Pulmonary artery endothelial cell (primary cell): ENCODE measurements at places on chromosomes 13 and 19.
A peak's percentile ranks its signal among the peaks of the same experiment; 100 is the strongest.

DNA sequence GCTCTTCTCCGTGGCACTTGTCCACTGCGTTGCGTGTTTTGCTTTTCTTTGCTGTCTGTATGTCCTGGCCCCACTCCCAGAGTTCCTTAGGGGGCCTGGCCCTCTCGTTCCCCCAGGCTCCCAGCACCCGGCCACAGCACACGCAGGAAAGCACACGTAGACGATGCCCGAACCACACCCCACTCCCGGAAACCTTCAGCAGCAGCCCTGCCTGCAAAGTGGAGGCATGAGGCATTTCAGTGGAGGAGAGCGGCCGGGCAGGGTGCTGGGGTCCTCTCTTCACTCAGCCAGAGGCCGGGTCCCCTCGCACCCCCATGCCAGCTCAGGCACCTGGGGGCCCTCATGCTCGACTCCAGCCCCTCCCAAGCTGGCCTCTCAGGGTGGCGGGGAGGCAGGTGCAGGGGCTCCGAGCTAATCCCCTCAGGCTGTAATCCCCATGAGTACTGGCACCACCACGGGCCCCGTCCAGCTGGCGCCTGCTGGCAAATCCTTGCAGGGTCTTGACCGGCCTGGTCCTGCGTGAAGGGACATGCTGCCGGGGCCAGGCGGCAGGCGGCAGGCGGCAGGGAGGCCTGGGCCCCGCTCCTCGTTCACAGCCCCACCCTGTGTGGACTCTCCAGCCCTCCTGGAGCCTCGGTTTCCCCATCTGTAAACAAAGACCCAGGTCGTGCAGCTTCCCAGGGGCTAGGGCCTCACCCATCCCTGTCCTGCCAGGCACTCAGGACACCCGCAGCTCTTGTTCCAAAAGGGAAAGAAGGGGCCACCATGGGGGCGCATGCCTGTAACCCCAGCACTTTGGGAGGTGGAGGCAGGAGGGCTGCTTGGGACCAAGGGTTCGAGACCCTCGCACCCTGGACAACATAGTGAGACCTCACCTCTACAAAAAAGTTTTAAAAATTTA is 7.0 kb downstream of the PIP5K1C start:
- no peak for DNase-seq

GRCh38 chr19:54383330-54383729 is 18.6 kb upstream of the LAIR1 start:
- DNase-seq = no peak

DNA sequence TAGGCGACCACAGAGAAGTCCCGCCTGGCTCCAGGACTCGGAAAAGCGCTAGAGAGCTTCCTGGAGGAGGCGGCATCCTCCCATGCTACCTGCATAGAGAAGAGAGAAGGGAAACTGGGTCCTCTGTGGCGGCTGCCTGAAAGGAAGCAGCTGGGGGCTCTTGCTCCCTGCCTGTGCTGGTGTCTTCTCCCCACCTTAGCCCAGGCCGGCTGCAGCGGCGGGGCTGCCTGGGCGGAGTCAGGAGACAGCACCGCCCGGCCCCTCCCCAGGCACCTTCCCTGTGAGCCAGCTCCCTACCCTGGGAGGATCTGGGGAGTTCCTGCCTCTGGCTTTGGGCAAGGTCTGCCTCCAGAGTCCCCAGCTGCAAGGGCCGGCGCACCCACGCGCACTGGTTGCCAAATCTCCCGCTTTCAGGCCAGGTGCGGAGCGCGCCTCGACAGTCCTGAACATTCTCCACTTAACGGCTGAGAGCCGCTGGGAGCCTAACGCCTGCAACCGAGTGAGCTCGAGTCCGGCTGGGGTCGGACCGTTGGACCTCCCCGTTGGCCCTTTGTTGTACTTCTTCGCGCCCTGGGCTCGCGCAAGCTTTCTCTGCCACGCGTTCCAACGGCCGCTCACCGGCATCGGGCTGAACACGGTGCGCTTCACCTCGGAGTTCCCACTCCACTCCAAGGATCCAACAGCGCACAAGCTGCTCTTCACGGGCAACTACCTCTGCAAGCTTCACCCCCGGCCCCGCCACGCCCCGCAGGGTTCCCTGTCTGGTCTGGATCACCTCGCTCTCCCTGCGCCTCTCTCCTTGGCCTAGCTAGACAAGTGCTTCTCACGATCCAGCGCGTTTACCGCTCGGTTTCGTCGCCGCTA is 21.8 kb upstream of the ZNF30 start:
- DNase-seq = no peak

DNA sequence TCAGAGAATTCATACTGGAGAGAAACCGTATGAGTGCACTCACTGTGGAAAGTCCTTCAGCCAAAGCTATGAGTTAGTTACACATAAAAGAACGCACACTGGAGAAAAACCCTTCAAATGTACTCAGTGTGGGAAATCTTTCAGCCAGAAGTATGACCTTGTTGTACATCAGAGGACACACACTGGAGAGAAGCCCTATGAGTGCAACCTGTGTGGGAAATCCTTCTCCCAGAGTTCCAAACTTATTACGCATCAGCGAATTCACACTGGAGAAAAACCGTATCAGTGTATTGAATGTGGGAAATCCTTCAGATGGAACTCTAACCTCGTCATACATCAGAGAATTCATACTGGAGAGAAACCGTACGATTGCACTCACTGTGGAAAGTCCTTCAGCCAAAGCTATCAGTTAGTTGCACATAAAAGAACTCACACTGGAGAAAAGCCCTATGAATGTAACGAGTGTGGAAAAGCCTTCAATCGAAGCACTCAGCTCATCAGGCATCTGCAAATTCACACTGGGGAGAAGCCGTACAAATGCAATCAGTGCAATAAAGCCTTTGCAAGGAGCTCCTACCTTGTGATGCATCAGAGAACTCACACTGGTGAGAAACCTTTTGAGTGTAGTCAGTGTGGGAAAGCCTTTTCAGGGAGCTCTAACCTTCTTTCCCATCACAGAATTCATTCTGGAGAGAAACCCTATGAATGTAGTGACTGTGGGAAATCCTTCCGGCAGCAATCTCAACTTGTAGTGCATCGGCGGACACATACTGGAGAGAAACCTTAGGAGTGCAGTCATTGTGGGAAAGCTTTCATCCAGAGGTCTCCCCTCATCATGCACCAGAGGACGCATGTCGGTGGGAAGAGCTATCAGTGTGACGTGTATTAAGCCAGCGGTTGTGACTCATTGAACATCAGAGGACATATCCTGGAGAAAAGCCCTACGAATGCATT is 16.5 kb upstream of the ZNF8 start:
- DNase-seq = no peak

DNA sequence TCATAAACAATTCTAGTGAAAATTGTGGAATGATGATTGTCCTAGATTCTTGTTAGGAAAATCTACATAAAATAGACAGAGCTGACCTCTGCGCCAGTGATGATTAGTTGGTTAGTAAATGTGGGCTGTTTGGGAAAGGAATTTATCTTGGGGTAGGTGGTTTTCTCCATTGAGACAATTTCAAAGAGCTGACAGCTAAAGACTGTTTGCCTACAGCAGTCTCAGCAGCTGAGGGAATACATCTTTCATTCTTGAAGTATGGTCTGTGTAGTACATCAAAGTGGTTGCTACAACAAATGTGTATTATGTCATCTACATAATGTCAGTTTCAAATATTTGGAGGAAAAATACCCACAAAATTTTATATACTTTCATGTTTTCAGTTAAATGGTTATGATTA is 117.2 kb upstream of the TRPC4 start:
- no peak for DNase-seq

GRCh38 chr19:5312058-5312457 is 28.6 kb downstream of the PTPRS start:
- no peak for DNase-seq

DNA sequence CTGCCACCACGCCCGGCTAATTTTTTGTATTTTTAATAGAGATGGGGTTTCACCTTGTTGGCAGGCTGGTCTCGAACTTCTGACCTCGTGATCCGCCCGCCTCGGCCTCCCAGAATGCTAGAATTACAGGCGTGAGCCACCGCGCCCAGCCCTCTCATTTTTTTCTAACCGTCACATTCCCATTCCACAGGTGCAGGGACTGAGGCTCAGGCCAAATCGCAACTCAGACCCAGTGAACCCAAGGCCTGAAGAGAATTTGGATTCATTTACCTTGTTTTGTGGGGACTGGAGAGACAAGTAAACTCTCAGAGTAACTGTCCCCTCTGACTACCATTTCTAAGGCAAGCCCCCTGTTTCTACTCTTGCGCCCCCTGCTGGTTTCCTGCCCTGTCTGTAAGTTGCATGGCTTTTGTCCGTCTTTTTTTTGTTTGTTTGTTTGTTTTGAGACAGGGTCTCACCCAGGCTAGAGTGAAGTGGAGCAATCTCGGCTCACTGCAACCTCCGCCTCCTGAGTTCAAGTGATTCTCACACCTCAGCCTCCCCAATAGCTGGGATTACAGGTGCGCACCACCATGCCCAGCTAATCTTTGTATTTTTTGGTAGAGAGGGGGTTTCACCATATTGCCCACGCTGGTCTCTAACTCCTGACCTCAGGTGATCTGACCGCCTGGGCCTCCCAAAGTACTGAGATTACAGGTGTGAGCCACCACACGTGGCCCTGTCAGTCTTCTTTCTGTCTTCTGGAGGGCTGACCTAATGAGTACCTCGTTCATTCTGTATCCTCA is 2.3 kb upstream of the STRN4 start:
- DNase-seq = no peak

DNA sequence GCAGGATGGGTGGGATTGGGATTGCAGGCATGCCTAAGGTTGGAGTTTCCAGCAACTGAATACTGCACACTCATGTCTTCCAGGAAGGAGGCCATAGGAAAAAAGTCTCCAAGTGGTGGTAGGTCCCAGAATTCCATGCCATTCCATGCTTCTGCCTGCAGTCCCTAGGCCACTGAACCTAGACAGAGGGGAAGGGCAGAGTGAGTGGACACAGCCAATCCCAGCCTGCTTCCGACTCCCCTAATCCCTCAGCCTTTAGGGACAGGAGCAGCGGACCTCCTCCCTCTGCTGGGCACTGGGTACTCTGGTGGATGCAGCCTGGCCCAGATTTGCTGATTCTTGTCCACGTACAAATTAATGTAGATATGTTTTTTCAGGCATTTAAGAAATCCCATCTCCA is 17.0 kb downstream of the VSTM2B start:
- no peak for DNase-seq

- no peak for DNase-seq
Observed at GRCh38 chr19:33437393-33437820, 63.9 kb downstream of the CEBPG start.

- no peak for DNase-seq
Observed at GRCh38 chr13:29551214-29551613, 44.3 kb downstream of the SLC7A1 start.

DNA sequence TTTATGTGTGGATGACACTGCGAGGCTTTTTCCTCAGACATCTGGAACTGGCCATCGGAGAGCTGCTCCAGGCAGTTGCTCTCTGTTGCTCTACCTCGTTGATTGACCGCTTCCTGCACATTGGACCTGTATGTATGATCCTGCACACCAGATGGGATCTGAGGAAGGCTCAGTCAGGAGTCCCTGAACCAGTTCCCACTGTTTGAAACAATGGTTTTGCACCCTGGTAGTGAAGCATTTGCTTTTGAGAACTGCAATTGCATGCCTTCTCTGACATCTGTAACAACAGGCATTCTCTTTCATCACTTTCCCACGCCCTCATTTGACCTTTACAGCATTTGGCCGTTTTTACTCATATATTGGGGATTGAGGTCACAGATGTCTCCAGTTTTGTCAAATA is 61.1 kb upstream of the NPAS1 start:
- DNase-seq = peak; percentile 32

- no peak for DNase-seq
Observed at GRCh38 chr13:28425793-28426192, 69.1 kb downstream of the FLT1 start.

- DNase-seq = no peak
Observed at GRCh38 chr19:5935473-5936291, 21.6 kb downstream of the CAPS start.

DNA sequence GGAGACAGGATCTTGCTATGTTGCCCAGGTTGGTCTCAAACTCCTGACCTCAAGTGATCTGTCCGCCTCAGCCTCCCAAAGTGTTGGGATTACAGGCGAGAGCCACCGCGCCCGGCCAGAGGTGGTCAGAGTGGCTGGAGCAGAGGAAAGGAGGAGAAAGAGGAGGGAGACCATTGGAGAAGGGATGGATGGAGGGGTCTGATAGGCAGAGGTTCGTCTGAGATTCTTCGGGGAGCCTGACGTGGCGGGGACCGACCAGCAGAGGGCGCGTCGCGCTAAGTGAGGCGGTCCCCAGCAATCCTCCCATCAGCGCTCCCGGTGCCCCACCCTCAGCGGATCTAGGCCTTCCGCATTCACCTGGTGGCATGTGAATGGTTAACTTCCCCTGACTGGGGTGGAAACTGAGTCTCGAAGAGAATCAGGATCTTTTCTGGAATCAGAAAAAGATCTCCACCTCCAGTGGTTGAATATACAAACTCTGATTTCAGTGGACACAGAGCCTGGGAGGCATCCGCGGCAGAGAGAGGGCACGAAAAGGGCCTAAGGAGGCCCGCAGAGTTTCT is 8.8 kb downstream of the GTPBP3 start:
- no peak for DNase-seq
